ENCODE measurements at places on chromosomes 3 and 15. TPM values are rescaled to one million over a fixed set of nuclear protein-coding genes. Genes with fewer than 3 reads are reported as not detected.

GOLGA8J gene
- total RNA-seq: 0.10 TPM

- no peak for DNase-seq
These were observed 134.1 kb downstream of the VPS8 start for GRCh38 chr3:184945886-184946625.

DNA sequence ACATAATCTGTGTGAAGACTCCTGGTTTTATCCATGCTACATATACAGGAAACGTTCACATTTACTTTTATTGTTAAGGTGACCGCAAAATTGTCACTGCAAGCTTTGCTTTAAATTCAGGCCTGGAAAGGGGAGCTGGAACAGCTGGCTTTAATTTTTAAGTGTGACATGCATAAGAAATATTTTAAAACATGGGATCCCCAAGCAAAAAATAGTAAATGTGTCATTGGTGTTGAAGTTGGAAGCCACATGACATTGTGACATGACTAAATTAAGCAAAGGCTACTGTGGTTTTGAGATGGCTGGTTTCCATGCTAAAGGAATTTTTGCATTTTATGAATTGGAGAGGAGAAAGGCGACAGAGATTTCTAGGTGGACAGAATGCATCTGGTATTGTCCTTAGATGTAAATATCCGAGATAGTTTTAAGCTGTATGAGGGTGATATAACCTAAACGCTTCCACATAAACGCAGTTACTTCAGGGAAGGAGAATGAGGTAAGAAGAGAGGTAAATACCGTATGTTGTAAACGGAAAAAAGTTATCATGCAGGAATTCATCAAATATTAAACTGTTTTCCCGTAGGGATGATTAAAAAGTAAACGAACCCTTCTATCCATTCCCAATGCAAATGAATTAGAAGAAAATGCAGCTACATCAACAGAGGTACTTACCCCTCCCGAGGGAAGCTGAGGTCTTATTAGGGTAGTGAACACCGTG is 927 bp upstream of the FYTTD1 start:
- no peak for DNase-seq

GRCh38 chr3:174035328-174035886 is 637.9 kb downstream of the NLGN1 start:
- DNase-seq: no peak

GRCh38 chr15:27250223-27250622 is 279.2 kb downstream of the GABRG3 start:
- no peak for DNase-seq
